ENCODE measurements at places on chromosomes 1 and 21.
A peak's percentile ranks its signal among the peaks of the same experiment; 100 is the strongest.

DNA sequence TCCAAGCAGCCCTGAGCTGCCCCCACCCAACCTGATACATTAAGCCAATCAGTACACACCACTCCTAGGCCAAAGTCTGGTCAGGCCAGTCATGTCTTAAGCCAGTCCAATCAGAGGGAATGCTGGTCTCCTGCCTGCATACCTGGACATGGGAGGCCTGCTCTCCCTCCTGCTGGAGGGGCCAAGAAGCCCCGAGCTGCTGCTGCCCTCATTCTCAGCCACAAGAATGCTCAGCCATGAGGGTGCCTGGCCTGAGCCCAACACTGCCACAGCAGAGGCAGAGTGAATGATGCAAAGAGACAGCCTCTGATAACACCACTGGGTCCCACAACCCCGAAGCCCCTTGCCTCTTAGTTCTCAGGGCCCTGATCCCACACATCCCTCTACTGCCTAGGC, 23.0 kb downstream of the CHD5 start:
- DNase-seq: no peak

- DNase-seq: no peak
Observed at GRCh38 chr1:109425391-109426280, 612 bp downstream of the PSMA5 start.

DNA sequence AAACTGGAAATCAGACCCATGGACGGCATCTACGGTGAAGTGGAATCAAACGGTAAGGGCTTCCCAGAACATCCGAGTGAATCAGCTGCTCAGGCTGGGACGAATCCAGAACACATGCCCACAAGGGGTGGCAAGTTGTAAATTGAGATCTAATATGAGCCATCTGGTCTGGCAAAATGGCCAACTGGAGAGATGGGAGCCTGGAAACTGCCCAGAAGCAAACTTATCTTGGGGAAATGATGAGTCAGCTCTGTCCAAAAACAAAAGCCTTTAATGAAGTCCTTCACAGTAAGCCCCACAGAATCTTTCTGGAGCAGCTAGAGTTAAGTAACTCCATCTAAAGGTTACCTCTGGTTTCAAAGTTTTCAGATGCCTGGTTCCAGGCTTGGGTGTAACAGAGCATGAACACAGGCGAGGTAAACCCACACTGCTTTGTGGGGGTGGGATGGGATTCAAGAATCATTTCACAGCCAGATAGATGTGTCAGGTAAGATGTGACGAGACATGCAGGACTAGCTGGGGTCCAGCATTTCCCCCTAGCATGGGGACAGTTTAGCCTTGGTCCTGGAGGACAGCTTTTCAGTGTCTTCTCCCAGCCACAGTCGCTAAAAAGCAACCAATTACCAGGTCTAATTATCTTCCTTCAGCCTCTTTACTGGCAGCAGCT, 10.5 kb upstream of the SRP9 start:
- peak; percentile 69 for DNase-seq

DNA sequence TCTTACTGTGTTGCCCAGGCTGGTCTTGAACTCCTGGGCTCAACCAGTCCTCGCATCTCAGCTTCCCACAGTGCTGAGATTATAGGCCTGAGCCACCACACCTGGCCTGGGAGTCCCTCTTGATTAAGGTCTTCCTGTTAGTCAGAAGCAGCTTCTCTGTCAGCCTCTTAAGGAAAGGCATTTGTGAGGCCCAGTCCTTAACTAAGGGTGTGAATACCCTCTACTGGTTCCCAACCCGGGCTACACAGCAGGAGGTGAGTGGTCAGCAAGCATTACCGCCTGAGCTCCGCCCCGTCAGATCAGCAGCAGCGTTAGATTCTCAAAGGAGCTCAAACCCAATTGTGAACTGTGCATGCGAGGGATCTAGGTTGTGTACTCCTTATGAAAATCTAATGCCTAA, 117.2 kb downstream of the DYRK1A start:
- no peak for DNase-seq
